ENCODE measurements at places on chromosomes 7 and 10. TPM values are rescaled to one million over a fixed set of nuclear protein-coding genes. Genes with fewer than 3 reads are reported as not detected.

GRCh38 chr7:12066004-12066403, 145.1 kb upstream of the TMEM106B start:
- DNase-seq = no peak

DNA sequence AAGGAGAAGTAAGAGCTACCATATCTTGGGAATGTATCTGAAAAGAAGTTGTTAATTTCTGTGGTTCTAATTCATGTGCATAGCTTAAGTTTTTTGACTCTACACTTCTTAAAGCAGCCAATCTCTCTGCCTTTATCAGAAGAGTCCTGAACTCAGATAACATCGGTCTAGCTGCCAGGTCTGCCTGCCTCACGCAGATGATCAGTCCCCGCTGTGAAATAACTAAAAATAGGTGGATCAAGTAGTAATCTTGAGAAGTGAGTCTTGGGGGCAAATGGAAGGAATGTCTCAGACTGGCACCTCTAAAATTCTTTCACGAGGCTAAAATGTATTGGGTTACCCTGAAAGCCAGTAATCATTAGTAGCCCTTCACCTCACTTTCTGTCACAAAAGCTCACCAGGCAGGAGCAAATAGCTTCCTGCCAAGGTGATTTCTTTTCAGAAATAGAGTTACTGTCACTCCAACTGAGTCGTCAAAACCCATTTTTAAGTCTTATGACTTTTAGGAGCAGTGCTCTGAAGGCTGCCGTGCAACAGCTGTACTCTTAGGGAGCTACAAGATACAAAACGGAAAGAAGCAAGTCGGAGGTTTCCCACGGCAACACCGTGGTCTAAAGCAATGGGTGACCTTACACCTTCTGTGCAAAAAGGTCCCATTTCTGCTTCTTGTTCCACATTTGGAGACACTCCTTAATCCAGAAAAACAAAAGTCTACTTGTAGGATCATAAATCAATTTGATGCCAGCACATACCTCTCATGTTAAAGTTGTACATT, 85.2 kb downstream of the ABCB5 start:
- no peak for DNase-seq

DNA sequence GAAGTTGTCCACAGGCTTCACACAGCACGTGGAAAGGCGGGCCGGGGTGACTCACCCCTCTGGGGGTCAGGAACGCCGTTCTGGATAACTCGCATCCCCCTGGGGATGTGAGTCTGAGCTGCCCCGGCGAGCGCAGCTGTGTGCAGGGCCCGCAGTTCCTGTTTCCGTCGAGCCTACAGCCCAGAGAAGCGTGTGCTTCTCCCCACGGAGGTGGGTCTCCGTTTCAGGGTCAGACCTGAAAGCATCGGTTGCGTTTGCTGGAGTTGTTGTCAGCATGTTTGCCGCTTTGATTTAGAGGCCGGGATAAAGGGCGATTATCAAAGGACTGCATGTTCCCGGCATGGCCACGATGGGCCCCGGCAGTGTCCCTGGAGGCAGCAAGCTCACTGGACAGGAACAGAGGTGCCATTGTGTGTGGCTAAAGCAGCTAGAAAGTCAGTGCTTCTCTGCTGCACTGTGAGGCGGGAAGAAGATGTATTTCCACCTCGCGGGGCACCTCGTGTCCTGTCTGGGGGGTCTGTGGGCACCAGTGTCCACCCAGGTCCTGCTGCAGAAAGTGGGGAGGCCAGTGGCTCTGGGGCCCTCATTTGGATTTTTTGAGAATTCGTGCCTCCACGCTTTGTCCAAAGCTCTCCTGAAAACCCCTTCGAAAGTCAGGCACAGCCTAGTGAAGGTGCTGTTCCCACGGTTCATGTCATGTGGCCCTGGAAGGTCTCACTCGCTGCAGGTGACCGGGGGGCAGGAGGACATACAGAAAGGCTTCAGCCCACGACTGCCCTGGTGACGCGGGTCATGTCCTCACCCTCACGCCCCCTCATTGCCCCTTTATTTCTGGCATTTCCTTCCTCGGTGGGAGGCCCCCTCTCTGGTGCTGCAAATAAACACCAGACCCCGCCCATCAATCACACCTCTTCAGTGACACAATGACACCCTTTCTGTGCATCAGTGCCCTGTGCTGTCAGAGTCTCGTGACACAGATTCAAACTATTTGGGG, 27.4 kb upstream of the GDI2 start:
- peak; percentile 73 for DNase-seq

- no peak for DNase-seq
These were observed 647.7 kb upstream of the GALNT17 start for GRCh38 chr7:70484255-70484654.

DNA sequence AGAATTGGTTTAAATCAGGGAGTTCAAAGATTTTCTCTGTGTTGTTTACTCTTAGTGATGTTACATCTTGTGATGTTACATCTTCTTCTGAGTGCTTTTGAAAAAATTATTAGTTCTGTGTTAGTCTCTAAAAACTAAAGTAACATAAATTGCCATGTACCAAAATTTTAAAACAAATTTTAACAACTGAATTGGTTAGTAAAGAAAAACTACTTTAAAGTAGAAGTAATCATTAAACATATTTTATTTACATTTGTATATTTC, 5.2 kb upstream of the IGF2BP3 start:
- DNase-seq = no peak

GRCh38 chr10:106251573-106251972, 912.9 kb downstream of the SORCS1 start:
- no peak for DNase-seq

DNA sequence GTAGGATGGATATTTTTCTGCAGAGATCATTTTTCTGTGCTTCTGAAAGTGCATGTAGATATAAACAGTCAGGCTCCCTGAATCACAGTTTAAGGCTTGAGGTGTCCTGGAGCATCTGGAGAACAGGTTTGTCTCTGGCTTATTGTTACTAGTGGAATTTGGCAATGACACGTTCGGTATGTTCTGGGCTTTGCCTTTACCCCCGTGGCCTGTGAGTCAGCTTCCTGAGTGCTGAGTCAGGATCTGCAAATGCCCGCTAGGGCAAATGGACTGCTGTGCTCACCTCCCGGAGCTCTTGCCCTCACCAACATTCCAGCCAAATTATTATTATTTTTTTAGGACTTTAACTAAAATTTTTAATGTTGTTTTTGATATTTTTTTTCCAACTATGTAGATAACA, 192.5 kb upstream of the PRSS1 start:
- no peak for DNase-seq

DNA sequence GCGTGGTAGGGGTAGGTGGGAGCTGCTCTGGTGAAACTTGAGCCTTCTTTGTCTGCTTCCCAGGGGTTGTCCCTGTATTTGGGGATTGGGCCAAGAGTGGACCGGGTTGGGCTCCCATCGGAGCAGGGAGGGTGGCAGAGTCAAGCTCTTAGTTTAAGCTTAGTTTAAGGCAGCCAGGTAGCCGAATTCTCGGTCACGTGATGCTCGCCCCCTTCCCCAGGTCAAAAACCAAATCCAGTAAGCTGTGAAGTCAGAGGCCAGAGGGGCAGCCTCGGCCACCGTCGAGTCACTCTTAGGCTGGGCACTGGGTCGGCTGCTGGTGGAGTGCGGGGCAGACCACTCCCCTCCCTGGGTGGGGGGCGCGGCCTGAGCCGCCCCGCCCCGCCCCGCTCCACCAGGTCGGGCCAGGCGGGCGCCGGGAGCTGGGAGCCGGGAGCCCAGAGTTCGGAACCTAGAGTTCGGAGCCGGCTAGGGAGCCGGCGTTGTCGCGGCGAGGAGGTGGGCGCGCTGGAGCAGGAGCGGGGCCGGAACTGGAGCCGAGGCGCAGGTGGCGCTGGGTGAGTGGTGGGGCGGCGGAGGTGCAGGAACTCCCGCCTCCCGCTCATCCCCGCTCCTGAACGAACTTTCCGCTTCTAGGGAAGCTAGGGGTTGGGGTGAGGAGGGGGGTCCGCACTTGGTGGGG, 2.8 kb upstream of the LZTS2 start:
- DNase-seq = peak; percentile 46

DNA sequence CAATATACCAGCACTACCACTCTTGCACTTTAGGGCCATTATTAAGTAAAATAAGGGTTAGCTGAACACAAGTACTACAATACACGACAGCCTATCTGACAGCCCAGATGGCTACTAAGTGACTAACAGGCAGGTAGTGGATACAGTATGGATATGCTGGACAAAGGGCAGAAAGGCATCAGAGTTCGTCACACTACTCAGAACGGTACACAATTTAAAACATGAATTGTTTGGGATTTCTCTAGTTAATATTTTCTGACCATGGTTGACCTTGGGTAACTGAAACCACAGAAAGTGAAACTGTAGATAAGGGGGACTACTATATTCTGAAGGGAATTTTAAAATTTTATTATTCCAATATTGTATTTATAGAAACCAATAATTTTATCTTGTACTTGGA, 101.3 kb upstream of the SKAP2 start:
- DNase-seq = no peak

GRCh38 chr10:22740180-22740579, 25.8 kb upstream of the PIP4K2A start:
- no peak for DNase-seq

GRCh38 chr10:50807851-50808776, 68.4 kb downstream of the ASAH2B start:
- DNase-seq = no peak

DNA sequence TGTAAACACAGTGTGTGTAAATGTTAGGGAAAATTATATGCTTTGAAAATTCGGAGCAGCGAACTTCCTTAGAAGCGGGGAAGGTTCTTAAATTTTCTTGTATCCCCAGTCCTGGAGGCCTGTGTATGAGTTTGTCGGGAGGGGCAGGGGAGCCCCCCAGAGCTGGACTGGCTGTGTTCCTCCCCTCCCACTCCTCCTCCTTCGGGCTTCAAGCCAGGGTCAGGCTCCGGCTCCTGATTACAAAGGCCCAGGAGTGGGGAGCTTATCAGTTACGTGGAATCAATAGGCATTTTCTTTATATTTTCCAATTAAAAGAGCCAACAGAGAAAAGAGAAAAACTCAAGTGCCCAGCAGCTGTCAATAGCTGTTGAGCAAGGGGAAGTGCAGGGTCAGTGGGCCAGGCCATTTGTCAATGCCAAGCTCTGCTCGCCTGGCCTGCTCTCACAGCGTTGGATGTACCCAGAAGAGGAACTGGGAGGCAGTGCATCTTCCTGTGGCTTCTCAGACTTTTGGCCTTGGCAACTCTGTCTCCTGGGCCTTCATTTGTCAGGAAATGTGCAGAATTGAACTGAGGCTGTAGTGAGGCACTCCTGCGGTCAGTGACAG, 156.9 kb upstream of the PCBD1 start:
- peak; percentile 46 for DNase-seq

- DNase-seq = no peak
These were observed 68.8 kb upstream of the RSU1 start for GRCh38 chr10:16886031-16886430.

DNA sequence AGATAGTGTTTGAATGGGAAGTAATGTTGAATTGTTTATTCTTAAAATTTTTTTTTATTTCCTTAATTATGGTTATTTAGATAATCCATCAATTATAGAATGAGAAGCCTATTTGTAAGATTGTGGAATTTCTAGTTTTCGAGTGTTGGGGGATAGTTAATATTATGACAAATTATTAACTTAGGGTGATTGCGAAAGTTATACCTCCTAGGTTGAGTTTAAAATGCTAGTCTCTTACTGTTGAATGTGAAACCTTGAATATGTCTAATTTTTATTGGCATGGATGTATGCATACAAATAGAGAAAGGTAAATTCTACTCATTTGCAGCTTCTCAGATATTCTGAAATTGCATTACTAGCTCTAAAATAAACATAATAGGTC, 43.2 kb downstream of the BICC1 start:
- no peak for DNase-seq

DNA sequence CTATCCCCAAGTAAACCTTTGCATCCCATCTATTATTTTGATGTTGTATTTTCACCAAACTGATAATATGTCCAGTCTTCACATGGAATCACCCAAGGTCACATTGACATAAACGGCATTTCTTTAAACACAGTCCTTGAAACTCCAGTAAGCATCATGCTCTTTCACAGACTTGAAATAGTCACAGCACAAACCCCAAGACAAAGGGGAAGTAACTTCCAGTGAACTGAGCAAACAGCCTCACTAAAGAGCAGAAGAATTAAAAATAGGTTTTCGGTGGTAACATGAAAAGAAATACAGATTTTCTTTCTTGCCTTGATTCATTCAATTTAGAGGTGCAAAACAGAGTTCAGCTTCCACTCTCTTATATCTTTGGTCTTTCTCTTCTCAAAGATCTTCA, 253.7 kb downstream of the SFMBT2 start:
- DNase-seq = no peak

DNA sequence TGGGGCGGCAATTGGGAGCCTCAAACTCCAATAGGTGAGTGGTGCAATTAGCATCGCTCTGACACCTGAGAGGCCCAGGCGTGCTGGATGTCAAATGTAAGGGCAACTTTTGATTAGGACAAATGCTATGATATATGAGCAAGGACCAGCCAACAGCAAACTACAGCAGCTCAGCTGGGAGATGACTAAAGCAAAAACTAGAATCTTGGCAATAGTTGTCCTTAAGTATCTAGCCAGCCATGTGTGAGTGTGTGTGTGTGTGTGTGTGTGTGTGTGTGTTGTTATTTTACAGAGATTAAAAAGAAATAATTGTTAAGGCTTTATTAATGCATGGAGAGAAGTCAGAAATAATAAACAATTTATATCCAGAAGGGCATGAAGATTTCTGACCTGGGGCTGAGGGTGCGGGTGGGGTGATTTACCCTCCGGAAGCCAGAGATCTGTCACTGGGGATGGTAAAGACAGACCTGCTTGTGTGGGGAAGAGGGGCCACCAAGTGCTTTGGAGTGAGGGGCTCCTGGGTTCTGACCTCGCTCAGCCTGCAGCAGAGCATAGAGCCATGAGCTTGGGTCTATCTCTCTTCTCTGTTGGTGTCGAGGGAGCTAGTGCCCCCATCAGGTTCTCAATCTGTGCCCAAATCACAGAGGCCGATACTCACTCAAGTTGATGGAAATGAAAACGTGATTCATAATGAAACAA, 77.3 kb downstream of the EMX2 start:
- DNase-seq = no peak

- no peak for DNase-seq
These were observed 50.4 kb upstream of the ODAD2 start for GRCh38 chr10:28049286-28049685.

- no peak for DNase-seq
These were observed 70.6 kb downstream of the REEP3 start for GRCh38 chr10:63591600-63592379.

- no peak for DNase-seq
These were observed 113.6 kb upstream of the RET start for GRCh38 chr10:42963312-42963711.

- DNase-seq = no peak
These were observed 99.3 kb downstream of the COL13A1 start for GRCh38 chr10:69901022-69901421.

- no peak for DNase-seq
These were observed 27.5 kb upstream of the NPVF start for GRCh38 chr7:25255611-25256332.

LAMB4 gene
- polyA plus RNA-seq = 2.8 TPM

NUTM2B gene
- 5.6 TPM for polyA plus RNA-seq

BTBD16 gene
- polyA plus RNA-seq = 21.3 TPM

SCIN gene
- 21.9 TPM for polyA plus RNA-seq

ASB10 gene
- 0.18 TPM for polyA plus RNA-seq

CAV1 gene
- polyA plus RNA-seq = 84.2 TPM

ADGRA1 gene
- polyA plus RNA-seq = 0.95 TPM

NRG3 gene
- 2.7 TPM for polyA plus RNA-seq

EGR2 gene
- polyA plus RNA-seq = 8.8 TPM

CYREN gene
- 36.3 TPM for polyA plus RNA-seq

ACTR3C gene
- polyA plus RNA-seq = 12.2 TPM

CDHR3 gene
- polyA plus RNA-seq = 8.5 TPM

LRRC17 gene
- polyA plus RNA-seq = 8.2 TPM

RBM33 gene
- polyA plus RNA-seq = 27.3 TPM

EIF3B gene
- 165 TPM for polyA plus RNA-seq

CFAP70 gene
- 57.2 TPM for polyA plus RNA-seq

All from testis (tissue), 5 donors.